Metanephros (tissue), 2 donors: ENCODE measurements at places on chromosomes 16 and 17. TPM values are rescaled to one million over a fixed set of nuclear protein-coding genes. Genes with fewer than 3 reads are reported as not detected.

The CMTM2 gene
- 0.93 TPM for total RNA-seq

The FSCN2 gene
- 4.1 TPM for total RNA-seq

The SMTNL2 gene
- total RNA-seq = 95.6 TPM

The HCFC1R1 gene
- total RNA-seq = 25.4 TPM

The UMOD gene
- total RNA-seq = 637 TPM

The GNG13 gene
- not detected for total RNA-seq

The SRL gene
- total RNA-seq = 50.9 TPM

The GP1BA gene
- 0.88 TPM for total RNA-seq

The NDE1 gene
- 27.0 TPM for total RNA-seq

The SLC35G6 gene
- total RNA-seq = not detected

The PNMT gene
- 3.7 TPM for total RNA-seq

The GNAO1 gene
- 4.1 TPM for total RNA-seq

The ZNF385C gene
- total RNA-seq = 1.5 TPM

The ITGAD gene
- total RNA-seq = 0.18 TPM

The STAC2 gene
- 0.93 TPM for total RNA-seq

The CCDC92B gene
- total RNA-seq = 0.23 TPM

The MPP2 gene
- total RNA-seq = 4.6 TPM

The SLC16A11 gene
- total RNA-seq = 0.41 TPM
